ENCODE measurements at places on chromosomes 1 and 21.
A peak's percentile ranks its signal among the peaks of the same experiment; 100 is the strongest.

- no peak for DNase-seq
Observed at GRCh38 chr1:76921590-76921989, 54.3 kb downstream of the ST6GALNAC5 start.

DNA sequence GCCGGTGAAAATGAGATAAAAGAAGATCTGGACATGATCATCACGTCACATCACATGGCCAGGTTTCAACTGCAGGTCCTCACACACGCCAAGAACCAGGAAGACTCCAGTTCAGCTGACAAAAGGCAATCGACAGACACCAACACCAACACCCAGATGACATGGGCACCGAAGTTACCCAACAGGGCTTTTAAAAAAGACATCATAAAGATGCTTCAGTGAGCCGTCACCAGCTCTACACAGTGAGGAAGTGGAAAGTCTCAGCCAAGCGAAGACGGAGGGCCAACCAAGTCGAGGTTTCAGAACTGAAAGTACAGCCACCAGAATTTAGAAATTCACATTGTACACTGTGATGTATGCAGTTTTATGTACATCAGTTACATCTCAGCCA, 154.3 kb upstream of the COL6A1 start:
- no peak for DNase-seq

DNA sequence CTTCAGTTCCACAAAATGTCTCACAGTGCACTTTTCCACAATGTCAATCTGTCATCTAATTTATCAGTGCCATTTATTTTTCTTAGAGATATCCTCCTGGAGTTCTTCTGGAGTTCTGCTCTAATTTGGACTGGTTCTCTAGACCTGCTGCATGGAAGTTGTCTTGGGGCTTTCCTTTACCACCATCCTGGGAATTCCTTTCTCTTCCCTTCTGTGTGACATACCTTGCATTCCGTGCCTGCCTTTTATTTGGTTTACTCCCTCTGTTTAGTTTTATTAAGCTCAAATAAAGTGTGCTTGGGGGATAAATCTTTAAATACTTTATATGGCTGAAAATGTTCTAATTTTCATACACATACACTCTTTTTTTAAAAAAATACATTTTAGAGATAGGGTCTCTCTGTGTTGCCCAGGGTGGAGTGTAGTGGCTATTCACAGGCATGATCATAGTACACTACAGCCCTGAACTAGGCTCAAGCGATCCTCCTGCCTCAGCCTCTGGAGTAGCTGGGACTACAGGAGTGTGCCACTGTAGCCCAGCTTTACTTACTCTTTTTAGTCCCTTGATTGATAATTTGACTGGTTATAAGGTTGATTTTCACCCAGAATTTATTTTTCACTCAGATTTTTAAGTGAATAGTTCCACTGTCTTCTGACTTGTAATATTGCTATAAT, 14.4 kb downstream of the MTF2 start:
- DNase-seq, result no peak

GRCh38 chr1:86430376-86430775, 6.4 kb downstream of the CLCA2 start:
- DNase-seq, result no peak

GRCh38 chr21:28172376-28172775, 820.3 kb downstream of the LTN1 start:
- no peak for DNase-seq

- DNase-seq, result peak; percentile 65
Observed at GRCh38 chr1:31939484-31940329, 1.5 kb upstream of the PTP4A2 start.

DNA sequence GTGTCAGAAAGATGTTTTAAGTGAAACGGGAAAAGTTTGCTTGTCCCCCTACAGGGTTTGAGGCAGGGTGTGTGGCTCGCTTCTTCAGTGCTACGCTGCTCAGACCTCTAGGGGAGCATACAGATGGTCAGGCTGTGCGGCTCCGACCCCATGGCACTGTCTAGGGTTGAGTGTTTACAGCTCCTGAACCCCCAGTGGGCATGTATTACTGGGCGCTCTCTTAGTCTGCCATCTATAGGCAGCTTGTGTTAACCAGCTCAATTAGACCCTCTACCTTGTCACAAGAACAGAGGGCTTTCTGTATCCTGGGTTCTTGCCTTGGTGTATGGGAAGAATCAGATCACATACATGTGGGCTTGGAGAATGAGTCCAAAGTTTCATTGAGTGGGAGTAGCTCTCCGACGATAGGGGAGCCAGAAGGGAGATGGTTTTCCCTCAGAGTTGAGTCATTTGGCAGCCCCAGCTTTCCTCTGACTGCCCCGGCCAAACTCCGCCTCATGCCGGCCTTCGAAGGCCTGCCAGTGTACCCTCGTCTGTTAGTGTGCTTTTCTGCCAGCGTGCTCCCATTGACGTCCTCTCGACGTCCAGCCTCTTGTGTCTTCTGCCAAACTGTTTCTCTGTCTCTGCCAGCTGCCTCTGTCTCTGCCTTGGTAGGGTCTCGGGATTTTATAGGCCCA, 38.6 kb upstream of the ADGRL4 start:
- no peak for DNase-seq

- no peak for DNase-seq
Observed at GRCh38 chr21:30211071-30211470, 4.8 kb downstream of the CLDN8 start.

GRCh38 chr1:3746830-3747521, 5.3 kb upstream of the CCDC27 start:
- peak; percentile 83 for DNase-seq

DNA sequence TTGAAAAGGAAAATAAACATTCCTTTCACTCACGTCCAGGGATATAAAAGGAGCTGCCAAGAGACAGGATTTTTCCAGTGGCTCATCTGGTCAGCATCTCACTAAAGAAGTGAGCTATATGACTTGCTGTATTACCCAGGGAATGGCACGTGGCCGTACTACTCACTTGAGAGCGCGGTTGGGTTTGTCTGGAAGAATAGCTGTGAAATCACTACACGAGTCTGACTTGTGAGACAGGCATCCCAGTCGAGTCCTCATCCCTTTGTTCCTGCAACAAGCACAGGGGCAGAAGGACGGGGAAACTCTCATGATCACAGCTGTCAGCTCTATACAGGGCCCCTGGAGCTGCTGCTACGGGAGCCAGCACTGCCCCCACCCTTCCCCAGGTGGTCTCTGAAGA, 17.7 kb downstream of the RGS8 start:
- DNase-seq, result no peak

DNA sequence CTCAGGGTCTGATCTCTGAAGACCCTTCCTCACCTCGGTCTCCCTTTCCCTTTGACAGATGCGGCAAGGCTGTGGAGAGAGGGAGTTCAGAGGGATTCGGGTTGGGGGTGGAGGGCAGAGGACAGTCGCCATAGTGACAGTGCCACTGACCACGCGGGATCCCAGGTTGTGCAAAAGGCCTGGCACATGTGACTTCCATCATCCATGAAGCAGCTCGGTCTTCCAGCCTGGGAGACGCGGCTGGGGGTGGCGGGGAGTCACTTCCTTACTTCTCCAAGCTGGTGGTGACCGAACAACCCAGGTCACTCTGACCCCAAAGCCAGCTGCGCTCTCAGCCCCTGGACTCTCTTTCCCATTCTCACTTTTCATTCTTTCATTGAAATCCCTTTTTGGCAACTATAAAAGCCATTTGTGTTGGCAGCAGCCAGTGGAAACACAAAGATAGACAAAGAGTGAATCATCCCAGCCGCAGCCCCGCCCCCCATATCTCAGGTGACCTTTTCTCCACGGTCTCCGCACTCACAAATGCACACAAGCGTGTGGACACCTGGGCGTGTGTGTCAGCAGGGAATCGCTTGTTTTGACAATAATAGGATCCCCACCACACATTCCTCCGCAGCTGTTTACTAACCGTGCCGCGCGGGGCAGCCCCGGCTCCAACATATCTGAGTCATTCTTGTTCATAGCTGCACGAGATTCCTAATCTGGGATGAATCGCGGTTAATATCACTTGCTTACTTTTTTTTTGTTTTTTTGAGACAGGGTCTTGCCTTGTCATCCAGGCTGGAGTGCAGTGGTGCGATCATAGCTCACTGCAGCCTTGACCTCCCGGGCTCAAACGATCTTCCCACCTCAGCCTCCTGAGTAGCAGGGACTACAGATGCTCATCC, 68.3 kb downstream of the DHRS3 start:
- DNase-seq, result no peak

DNA sequence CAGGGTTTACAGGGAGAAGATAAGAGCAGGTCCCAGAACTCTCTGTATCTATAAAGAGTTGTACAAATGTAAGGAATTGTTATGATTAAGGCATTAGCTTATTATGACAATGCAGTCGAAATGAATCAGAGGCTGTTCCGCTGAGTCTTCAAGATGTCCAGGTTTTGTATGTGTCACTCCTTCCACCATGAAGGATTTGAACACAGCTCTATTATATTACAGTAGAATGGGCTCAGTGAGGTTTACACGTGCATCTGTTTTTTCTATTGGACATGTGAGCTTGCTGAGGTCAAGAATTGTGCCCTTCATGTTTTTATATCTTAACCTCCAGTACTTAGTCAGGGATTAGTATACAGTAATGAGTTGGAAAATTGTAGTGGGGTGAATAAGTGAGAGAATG, 86.3 kb downstream of the MPZL1 start:
- no peak for DNase-seq

- no peak for DNase-seq
Observed at GRCh38 chr1:170730438-170730837, 66.5 kb downstream of the PRRX1 start.

DNA sequence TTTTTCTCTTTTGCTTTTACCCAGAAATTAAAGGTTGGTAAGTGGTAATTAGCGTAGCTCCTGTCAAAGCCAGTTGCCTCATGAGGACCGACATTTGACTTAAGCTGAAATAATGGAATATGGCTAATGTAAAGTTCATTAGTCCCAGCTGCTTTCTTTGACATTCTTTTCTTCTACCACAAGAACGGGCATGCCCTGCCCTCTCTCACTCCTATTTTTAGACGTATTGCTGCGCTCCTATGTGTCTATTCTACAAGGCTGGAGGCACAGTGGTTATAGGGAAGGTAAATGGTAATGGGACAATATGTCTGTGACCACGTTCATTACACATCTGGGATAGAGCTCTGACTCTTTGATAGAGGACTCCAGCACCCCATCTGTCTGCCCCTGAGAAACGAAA, 6.8 kb downstream of the CORT start:
- no peak for DNase-seq

- DNase-seq, result no peak
Observed at GRCh38 chr1:228986093-228986904, 251.0 kb downstream of the RHOU start.

DNA sequence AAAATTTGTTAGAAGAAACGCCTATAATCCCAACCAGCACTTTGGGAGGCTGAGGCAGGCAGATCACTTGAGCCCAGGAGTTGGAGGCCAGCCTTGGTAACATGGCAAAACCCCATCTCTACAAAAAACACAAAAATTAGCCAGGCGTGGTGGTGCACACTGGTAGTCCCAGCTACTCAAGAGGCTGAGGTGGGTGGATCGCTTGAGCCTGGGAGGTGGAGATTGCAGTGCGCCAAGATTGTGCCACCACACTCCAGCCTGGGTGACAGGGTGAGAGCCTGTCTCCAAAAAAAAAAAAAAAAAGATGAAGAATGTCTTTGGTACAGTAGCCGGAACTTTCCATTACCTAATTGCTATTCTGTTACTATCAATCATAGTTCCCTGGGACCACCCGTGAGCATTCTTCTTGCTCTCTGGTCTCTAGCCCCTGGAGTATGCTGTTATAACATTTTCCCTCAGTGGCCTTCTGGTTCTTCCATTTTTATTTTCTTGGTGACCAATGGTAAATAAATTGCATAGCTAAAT, 43.4 kb downstream of the WASF2 start:
- no peak for DNase-seq

GRCh38 chr1:244980605-244981004, 116.3 kb upstream of the HNRNPU start:
- no peak for DNase-seq

- DNase-seq, result no peak
Observed at GRCh38 chr1:190391582-190391981, 86.1 kb downstream of the BRINP3 start.

DNA sequence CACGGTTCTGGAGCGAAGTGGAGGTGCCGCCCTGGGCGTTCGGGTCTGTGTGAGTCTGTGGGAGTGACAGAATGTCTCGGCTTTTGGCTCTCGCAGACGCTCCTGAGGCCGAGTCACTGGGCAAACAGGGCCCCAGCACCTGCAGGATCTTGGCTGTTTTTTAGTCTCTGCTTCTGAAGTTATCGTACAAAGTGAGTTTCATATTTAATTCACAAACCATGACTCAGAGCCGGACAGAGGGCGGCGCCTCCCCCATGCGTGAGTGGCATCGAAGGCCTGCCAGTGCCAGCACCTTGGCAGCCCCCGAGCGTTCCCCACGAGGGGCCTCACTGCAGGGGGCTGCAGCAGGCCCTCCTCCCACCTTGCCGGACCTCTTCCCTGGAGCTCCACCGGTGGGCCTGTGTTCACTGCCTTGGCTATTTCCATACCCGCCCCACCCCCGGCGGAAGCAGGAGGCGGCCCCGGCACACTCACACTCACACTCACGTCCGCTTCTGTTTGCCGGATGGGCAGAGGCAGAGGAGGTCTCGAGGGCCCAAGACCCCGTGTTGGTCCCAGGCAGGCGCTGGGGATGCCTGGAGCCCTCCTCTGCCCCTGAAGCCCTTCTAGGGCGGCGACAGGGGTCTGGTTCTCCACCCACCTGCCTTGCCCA, 56.3 kb downstream of the MORN1 start:
- no peak for DNase-seq

DNA sequence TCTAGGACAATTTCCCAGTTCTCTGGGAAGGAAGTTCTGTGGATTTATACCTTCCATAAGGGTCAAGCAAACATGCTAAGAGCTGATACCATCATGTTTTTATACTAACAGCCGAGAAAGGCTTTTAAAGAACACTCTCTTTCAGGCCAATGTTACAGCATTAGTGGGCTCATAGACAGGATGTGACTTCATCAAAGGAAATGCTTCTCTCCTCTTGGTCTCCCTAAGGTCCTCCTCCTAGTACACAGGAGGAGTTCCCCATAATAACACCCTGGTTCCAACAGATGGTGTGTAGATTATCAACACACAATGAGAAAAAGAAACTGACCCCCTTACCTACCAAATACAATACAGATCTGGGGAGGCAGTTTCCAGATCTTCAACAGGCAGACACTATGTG, 26.7 kb upstream of the GLIS1 start:
- no peak for DNase-seq

- no peak for DNase-seq
Observed at GRCh38 chr1:9201401-9202239, 33.0 kb upstream of the H6PD start.

DNA sequence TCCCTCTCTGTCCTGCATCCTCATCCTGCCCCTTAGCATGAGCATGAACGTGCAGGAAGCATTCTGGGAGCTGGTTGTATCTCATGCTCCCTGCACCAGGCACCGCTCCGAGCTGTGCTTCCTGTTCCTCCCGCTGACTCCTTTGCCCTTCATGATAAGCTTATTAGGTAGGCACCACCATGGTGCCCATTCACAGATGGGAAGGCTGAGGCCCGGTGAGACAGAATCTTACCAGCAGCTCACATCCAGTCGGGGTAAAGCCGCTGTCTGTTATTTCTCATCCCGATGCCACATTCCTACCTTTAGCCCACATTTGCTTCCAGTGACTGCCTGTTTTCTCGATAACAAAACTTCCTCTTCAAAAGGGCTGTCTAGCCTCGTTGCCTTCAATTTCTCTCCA, 7.3 kb downstream of the MIIP start:
- DNase-seq, result no peak

- no peak for DNase-seq
Observed at GRCh38 chr1:29948581-29948980, 712.3 kb downstream of the PTPRU start.

Data from activated CD4-positive, alpha-beta T cell treated with anti-CD3 and anti-CD28 coated beads, Interleukin-2, amount 50 U/mL, for 24 hours (primary cell).